Adrenal gland (tissue), 19 donors: ENCODE measurements at places on chromosomes 4 and X. TPM values are rescaled to one million over a fixed set of nuclear protein-coding genes. Genes with fewer than 3 reads are reported as not detected.
A peak's percentile ranks its signal among the peaks of the same experiment; 100 is the strongest.

- no peaks in the 10 kb centered on the region for H3K27me3 ChIP-seq
- peaks cover 20% of the 10 kb centered on the region for H3K4me1 ChIP-seq
- no peak for DNase-seq
Measured at GRCh38 chr4:128858879-128859671, 49.6 kb downstream of the JADE1 start.

DNA sequence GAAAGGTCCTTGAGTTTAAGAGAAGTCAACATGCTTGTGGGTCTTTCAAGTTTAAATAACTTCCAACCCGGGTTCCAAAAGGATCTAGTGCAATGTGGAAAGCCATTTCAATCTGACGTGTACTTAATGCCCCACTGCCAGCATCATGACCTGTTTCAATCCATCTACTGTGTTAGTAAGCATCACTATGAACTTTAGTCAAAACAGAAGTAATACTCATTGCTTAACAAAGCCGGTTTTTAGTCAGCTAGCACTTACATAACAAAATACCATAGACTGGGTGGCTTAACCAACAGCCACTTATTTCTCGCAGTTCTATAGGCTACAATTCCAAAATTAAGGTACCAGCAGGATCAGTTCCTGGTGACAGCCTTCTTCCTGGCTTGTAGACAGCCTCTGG, 677.5 kb downstream of the DMD start:
- no peak for DNase-seq
- H3K27ac ChIP-seq, result no peak overlapping the region
- H3K4me3 ChIP-seq, result no peak overlapping the region
- peaks cover 7% of the 10 kb centered on the region for H3K4me1 ChIP-seq
- H3K36me3 ChIP-seq, result no peaks in the 10 kb centered on the region

GLRB gene
- 3.1 TPM for total RNA-seq

GRCh38 chr4:6688879-6689505, 4.7 kb upstream of the S100P start:
- H3K4me1 ChIP-seq, result peaks cover 5% of the 10 kb centered on the region
- H3K27me3 ChIP-seq, result no peaks in the 10 kb centered on the region
- peak; percentile 42 for DNase-seq
- H3K36me3 ChIP-seq, result no peaks in the 10 kb centered on the region
- no peak overlapping the region for H3K4me3 ChIP-seq
- no peak overlapping the region for H3K27ac ChIP-seq

DNA sequence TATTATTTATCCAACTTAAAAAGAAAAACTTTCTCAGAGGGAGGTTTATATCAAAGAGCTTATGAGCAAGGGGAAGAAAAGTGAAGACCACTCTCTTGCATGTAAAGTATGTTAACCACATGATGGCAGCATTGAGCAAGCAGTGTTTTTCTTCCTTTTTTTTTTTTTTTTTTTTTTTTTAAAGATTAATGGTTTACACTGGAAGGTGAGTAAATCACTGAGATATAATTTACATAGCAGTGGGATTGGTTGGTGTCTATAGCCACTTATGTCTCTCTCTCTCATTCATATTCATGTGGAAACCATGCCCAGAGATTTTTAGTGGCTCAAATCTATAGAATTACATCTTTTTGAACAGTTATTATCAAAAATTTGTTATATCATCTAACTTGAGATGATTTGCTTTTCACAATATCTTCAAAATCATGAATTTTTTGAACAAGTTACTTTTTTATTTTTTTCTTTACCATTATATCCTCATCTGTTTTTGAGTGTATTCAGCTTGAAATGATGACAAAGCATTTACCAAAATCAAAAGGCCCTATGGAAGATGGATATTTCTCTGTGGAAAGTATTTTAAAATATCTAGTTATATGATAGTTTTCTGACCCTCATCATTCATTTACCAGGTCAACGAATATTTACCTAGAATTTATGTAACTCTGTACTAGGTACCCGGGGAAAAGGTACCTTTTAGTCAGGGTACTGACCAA, 31.6 kb downstream of the MTHFD2L start:
- DNase-seq, result peak; percentile 12
- H3K4me1 ChIP-seq, result no peaks in the 10 kb centered on the region
- H3K4me3 ChIP-seq, result no peak overlapping the region
- no peaks in the 10 kb centered on the region for H3K36me3 ChIP-seq
- H3K27ac ChIP-seq, result no peak overlapping the region

DNA sequence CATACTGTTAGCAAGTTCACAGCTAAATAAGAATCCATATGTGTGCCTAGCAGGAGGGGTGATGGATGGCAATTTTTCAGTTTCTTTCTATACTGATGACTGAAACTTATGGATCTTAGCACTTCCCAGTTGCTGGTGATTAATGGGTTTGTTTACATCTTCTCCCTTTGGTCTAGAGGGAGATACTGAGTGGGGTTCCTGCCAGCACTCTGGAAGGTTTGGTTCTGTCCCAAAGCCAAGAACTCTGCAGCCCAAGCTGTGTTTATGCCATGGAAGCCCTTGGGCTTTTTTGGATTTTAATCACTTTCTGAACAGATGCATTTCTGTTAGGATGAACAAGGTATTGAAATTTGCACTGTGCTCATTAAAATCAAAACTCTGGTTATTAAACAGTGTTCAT, 43.5 kb downstream of the DDIT4L start:
- H3K27ac ChIP-seq, result no peak overlapping the region
- no peaks in the 10 kb centered on the region for H3K4me1 ChIP-seq
- H3K27me3 ChIP-seq, result no peaks in the 10 kb centered on the region
- H3K4me3 ChIP-seq, result no peak overlapping the region
- no peak for DNase-seq

GPR50 gene
- total RNA-seq, result not detected

ARHGAP36 gene
- 317 TPM for total RNA-seq

KCNIP4 gene
- 1.4 TPM for total RNA-seq

DNA sequence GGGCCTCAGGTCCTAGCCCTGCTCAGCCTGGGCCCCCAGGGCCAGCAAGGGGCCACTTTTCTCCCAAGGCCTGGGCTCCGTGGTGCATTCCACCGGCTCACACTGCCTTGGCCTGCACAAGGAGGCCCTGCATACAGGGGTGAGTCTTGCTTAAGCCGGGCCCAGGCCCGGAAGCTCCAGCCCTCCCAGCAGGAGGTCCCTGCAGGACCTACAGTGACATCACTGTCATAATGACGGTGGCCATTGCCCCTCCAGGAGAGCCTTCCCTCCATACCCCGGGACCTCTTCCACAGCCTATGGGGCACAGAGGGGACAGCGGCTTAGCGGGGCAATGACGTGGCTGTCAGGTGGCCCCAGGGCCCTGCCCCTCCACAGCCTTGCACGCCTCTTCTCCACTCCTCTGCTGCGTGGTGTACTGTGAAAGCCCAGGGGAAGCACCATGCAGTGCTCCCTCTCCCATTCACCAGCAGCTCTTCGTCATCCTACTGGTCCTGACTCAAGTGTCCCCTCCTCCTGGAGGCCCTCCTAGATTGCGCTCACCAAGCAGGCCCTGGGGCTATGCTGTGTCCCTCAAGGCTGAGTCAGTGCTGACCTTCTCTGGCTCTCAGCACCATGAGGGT, 32.3 kb upstream of the AFAP1 start:
- H3K27me3 ChIP-seq, result no peaks in the 10 kb centered on the region
- H3K4me1 ChIP-seq, result peaks cover 15% of the 10 kb centered on the region
- DNase-seq, result no peak
- no peaks in the 10 kb centered on the region for H3K36me3 ChIP-seq

GRCh38 chrX:41981481-41982013, 58.2 kb upstream of the CASK start:
- no peaks in the 10 kb centered on the region for H3K36me3 ChIP-seq
- no peaks in the 10 kb centered on the region for H3K4me1 ChIP-seq
- H3K27ac ChIP-seq, result no peak overlapping the region
- H3K4me3 ChIP-seq, result no peak overlapping the region
- H3K27me3 ChIP-seq, result no peaks in the 10 kb centered on the region

DNA sequence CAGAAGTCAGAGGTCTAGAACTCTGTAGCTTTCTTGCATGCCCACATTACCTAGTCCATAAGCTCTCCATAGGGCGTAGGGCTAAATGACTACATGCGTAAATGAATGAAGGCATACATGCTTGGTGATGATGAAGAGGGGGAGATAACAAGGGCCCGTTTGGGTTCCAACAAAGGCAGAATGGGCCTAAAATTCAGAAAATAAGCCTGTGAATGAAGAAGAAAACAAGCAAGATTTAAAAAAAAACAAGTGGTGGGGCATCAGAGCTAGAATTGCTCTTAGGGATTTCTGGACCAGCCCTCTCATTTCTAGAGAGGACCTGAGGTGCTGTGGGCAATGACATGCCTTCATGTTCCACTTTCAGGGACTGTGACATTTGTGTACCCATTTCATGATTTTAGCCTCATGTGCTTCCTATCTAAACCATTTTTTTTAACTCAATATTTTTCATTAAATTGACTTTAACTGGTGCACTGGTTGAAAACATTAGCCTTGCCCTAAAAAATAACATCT, 12.1 kb downstream of the GPRIN3 start:
- no peak for DNase-seq
- no peaks in the 10 kb centered on the region for H3K36me3 ChIP-seq
- H3K4me1 ChIP-seq, result no peaks in the 10 kb centered on the region
- no peaks in the 10 kb centered on the region for H3K27me3 ChIP-seq

FRAS1 gene
- 1.7 TPM for total RNA-seq

CD38 gene
- 12.2 TPM for total RNA-seq

DNA sequence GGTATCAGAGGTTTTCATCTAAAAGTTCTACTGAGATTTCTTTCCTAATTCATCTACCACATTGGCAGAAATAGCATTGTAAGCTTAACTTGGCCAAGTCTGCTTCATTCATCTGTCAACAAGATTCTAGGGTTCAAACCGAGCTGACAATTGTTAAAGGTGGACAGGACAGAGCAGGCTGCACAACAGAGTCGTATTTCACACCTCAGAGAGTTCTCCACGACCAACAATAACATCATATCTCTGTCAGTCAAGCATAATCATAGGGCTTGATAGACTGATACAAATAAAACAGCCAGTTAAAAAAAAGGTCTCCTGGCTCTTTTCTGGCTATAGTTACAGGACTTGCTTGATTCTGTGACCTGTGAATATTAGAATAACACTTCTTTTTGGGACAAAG, 259.2 kb downstream of the COL25A1 start:
- no peak overlapping the region for H3K4me3 ChIP-seq
- H3K4me1 ChIP-seq, result peaks cover 9% of the 10 kb centered on the region
- no peak for DNase-seq

CT45A3 gene
- total RNA-seq, result not detected

GRCh38 chrX:136731207-136731782, 49.4 kb downstream of the ARHGEF6 start:
- H3K36me3 ChIP-seq, result no peaks in the 10 kb centered on the region
- H3K4me1 ChIP-seq, result no peaks in the 10 kb centered on the region
- no peak for DNase-seq
- no peak overlapping the region for H3K4me3 ChIP-seq
- H3K27ac ChIP-seq, result no peak overlapping the region

PAGE2 gene
- not detected for total RNA-seq

- no peak within 1 kb of the TSS for H3K27ac ChIP-seq
- peak; percentile 70 for DNase-seq
- H3K4me1 ChIP-seq, result no peaks in the 10 kb centered on the region
- H3K4me3 ChIP-seq, result no peak within 1 kb of the TSS
- no peaks in the 10 kb centered on the region for H3K36me3 ChIP-seq
Measured at GRCh38 chrX:17860811-17861488, at the start of gene RAI2. RAI2 (minus strand) TSS chrX:17861298; CDS start chrX:17802010, 59,288 bp downstream.

NEXMIF gene
- 2.3 TPM for total RNA-seq

MAGED2 gene
- 144 TPM for total RNA-seq

NEUROG2 gene
- not detected for total RNA-seq

HTN3 gene
- total RNA-seq, result not detected

- H3K4me1 ChIP-seq, result no peaks in the 10 kb centered on the region
- H3K4me3 ChIP-seq, result no peak overlapping the region
- peaks cover 7% of the 10 kb centered on the region for H3K27me3 ChIP-seq
- no peaks in the 10 kb centered on the region for H3K36me3 ChIP-seq
- no peak overlapping the region for H3K27ac ChIP-seq
- no peak for DNase-seq
Measured at GRCh38 chrX:13590207-13590606, 20.8 kb downstream of the EGFL6 start.

- H3K27me3 ChIP-seq, result peaks cover 7% of the 10 kb centered on the region
- no peak for DNase-seq
- no peaks in the 10 kb centered on the region for H3K4me1 ChIP-seq
- H3K27ac ChIP-seq, result no peak overlapping the region
- no peak overlapping the region for H3K4me3 ChIP-seq
Measured at GRCh38 chr4:7396186-7396910, 38.4 kb downstream of the PSAPL1 start.

DNA sequence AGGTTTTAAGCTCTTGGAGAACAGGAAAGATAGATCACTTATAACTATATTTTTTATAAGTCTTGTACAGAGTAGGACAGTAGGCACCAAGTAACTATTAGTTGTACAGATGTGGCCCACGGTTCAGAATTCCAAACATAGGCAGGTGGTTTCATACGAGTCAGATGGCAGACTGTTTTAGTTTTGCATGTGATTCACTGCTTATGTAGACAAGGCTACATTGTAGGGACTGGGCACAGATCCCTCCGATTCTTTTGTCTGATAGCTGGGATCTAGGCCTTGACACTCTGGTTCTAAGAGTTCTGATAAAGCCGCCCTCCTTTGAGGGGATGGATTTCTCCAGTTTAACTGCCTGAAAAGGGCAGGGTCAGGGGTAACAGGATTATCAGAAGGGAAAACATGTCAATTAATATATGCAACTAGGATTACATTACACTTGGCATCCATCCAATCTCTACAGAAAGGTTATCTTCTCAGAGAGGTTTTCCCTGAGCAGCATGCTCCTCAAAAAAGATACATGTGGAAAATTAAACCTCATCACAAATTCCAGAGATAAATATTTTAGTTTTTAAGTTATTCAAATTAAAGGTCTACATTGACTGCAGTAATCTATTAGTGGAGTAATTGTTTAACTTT, 87.8 kb downstream of the SPRY1 start:
- no peak for DNase-seq
- H3K4me3 ChIP-seq, result no peak overlapping the region
- H3K27me3 ChIP-seq, result no peaks in the 10 kb centered on the region
- H3K27ac ChIP-seq, result no peak overlapping the region
- no peaks in the 10 kb centered on the region for H3K4me1 ChIP-seq

DNA sequence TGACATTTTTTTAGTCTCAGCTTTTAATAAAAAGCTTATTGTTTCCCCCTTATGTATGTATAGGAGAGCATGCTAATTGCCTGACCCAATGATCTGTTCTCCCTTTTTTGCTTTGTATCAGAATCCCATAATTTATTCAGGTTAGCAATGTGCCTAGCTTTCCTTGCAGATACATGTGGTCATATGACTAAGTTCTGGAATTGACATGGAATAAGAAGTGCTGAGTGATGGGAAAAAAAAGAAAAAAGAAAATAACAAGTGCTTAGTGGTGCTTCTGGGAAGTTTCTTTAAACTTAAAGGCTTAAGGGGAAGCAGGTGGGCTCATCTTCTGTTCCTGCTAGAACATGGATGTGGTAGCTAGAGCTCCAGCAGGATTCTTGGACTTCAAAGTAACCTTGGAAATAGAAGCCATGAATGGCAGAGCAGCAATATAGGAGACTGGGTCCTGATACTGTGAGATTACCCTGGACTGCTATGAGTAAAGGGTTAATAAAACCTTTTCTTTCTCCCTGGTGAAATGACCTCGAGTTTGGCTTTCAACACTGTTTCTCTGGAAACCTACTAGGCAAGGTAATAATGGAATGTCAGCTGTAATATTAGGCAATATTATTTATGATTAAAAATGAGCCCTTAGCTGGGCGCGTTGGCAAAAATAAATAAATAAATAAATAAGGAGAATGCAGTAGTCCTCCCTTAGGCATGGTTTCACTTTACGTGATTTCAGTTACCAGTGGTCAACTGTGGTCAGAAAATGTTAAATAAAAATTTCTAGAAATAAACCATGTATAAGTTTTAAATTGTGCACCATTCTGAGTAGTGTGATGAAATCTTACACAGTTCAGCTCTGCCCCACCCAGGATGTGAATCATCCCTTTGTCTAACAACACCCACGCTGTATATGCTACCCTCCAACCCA, 16.7 kb upstream of the RBM41 start:
- no peak overlapping the region for H3K4me3 ChIP-seq
- H3K4me1 ChIP-seq, result no peaks in the 10 kb centered on the region
- H3K27me3 ChIP-seq, result no peaks in the 10 kb centered on the region
- no peak for DNase-seq
